ENCODE measurements at places on chromosomes 5 and 9.

DNA sequence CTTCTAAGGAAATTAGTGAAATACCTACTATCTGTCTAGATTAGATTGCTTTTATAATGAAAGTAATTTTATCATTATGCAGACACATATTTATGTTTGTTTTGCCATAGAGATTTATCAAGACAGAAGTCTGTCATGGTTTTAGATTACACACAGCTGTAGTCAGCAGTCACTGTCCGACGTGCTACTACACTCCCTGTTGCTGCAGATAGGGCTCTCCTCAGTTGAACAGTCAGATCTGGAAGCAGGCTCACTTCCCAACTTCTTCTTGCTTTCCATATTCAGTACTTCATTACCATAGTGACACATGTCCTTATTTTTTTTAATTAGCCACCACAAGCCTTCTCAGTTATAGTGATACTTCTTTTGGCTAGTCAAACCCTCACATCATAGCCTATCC, 329.9 kb upstream of the ITGA1 start:
- DNase-seq = no peak

- no peak for DNase-seq
These were observed 78.5 kb downstream of the C9orf152 start for GRCh38 chr9:110129425-110129824.

DNA sequence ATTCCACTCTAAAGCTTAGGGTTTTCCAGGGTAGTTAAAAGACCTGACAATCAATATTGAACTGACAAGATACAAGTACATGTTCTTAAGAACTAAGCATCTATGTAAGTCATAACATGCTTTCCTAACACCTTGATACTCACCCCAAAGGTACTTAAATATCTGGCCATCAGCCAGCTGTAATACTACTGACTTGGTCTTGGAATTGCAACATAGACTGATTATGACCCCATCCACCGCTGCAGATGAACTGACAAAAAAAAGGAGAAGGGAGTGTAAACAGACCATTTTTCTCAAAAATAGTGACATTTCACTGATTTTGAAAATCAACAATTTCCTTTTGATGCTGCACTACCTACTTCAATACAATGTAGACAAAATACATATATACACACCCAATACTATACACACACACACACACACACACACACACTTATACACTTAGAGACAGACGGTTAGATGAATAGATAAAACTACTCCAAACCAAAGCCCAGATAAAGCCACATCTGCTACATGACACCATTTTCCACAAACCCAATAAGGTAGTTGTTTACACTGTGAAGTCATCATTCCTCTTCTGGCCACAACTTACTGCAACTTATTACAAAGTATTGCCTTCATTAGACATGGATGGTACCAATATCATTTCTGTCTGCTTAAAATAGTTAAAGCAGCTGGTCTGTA, 30.4 kb downstream of the ELP1 start:
- DNase-seq = no peak

- DNase-seq = no peak
These were observed 283.6 kb upstream of the NMUR2 start for GRCh38 chr5:152688561-152689249.

- DNase-seq = no peak
These were observed 124.8 kb upstream of the SLC1A3 start for GRCh38 chr5:36481454-36482120.

GRCh38 chr5:133785182-133785581, 172.8 kb upstream of the FSTL4 start:
- no peak for DNase-seq

DNA sequence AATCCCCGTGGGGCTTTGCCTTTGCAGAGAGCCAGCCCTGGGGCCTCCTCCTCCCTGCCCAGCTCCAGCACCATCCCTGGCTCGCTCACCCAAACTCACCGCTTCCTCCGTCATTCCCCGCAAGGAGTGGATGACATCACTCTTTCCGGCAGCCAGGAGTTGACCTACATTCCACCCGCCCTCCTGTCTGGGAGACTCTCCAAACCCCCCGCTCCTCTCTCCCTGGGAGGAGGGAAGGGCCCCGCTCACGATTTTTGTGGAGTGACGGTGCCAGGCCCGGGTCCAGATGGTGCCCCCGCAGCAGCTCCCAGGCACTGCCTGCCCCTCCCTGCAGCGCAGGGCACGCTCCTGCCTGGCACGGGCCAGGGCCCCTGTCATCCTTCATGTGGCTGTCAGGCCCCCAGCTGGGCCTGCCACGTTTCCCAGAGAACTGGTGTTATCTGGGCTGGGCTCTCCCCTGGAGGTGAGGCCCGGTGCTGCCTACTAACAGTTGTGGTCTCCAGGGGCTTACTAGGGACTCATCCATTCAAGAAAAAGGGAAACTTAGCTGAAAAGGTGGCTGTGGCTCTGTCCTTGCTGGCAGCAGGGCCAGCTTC, 52.3 kb downstream of the NTNG2 start:
- DNase-seq = peak; percentile 16

DNA sequence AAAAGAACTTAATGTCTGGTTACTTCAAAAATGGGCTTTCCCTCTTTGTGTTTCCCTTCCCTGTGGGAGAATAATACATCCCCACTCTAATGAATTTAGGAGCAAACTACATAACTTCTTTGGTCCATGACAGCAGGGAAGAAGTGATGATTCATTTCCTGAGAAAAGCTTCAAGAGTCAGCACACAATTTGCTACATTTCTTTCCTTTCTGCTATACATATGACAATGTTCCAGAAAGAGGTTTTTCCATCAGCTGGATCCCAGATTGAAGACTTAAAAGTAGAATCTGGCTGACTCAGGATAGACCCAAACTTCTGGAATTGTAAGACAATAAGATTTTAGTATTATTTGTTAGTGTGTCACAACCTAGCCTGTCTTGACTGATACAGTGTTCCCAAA, 126.1 kb downstream of the DRD1 start:
- no peak for DNase-seq

- no peak for DNase-seq
These were observed 135.8 kb downstream of the PCSK1 start for GRCh38 chr5:96297290-96297689.

DNA sequence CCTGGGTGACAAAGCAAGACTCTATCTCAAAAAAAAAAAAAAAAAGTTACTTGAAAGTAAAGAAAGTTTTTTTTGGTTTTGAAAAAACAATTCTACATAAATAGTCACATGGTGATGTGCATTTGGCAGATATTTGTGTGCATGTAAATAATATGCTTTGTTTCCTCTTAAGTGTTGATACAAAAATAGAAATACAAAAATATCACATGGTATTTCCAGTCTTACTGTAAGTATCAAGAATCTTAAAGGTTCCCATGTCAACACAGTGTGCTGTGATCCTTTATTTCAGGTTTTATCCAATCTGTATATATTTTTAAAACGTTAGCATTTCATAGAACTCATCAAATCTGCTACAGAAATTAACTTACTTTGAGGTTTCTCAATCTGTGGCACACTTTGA, 521.9 kb downstream of the TLE4 start:
- no peak for DNase-seq

Measured in left renal pelvis (tissue), 4 donors.